ENCODE measurements at places on chromosomes 5 and 9.
A peak's percentile ranks its signal among the peaks of the same experiment; 100 is the strongest.

DNA sequence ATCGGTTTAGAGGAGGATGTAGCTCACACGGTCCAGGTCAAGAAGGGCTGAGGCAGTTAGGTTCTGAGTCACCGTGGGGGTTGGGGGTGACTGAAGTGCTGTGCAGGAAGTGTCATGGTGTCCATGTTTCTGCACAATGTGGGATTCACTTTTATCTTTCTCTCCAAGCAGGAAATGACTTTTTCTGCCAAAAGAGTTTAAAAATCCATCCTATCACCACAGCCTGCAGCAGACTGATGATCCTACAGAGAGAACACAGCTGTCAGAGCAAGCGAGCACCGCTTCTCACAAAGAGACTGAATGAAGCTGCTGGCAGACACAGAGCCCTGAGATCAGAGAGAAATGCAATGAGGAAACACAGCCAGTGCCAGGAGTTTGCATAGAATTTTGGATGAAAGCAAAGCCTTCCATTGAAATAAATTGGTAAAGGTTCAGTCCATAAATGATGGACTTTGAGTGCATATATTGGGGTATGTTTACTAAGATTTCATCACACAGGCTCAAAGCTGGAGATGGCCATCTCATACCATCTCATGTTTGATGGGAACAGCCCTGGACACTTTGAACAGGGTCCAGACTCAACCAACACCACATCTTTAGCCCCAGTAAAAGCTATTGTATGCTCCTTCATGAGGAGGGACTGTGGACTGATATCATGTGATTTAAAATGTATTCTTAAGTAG, 213.9 kb upstream of the FBXL7 start:
- no peak for DNase-seq

GRCh38 chr5:57025961-57026360, 74.0 kb upstream of the MIER3 start:
- DNase-seq = no peak

DNA sequence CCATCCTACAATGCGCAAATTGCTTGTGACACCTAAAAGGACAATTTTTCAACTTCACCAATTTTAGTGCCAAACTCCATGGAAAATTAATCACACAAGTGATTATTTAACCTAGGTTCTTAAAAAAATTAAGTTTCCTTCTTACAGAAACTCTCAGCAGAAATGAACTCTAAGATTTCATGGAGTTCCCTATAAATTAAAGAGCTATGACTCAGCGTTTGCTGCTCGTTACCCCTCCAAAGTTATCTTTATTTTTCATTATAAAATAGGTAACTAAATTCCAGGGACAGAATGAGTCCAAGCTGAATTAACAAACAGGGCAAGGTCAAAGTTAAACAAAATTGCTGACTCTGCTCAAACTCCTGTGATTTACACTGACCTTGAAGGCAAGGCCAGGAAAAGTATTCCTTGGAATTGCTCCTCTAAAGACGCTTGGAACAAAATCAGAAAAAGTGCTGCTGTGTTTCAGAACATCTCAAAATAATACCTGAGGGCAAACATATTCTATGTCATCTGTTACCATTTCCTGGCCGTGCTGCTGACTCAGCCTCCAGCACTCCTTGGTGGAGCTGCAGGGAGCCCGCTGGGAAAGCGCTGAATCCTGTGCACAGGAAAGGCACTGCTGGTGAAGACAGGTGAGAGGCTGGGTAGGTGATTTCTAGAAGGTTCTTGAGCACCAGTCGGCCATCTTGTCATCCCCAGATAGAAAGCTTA, 2.5 kb upstream of the CMBL start:
- peak; percentile 54 for DNase-seq

- DNase-seq = no peak
These were observed 33.3 kb downstream of the CEP72 start for GRCh38 chr5:645421-645820.

All from ovary (tissue), 10 donors.